ENCODE measurements at places on chromosomes 1 and 21. TPM values are rescaled to one million over a fixed set of nuclear protein-coding genes. Genes with fewer than 3 reads are reported as not detected.
A peak's percentile ranks its signal among the peaks of the same experiment; 100 is the strongest.

The FNDC5 gene
- total RNA-seq = not detected

The CD101 gene
- 3.0 TPM for total RNA-seq

The NPR1 gene
- 0.29 TPM for total RNA-seq

The SV2A gene
- 13.0 TPM for total RNA-seq

The SLC35E2B gene
- total RNA-seq = 43.1 TPM

The CYP4B1 gene
- not detected for total RNA-seq

The IPP gene
- 20.3 TPM for total RNA-seq

The CSMD2 gene
- not detected for total RNA-seq

The CACNA1E gene
- not detected for total RNA-seq

The KCNJ9 gene
- total RNA-seq = not detected

GRCh38 chr21:27595716-27596115, 628.8 kb upstream of the ADAMTS5 start:
- no peak overlapping the region for H3K27ac ChIP-seq
- H3K27me3 ChIP-seq = no peaks in the 10 kb centered on the region
- H3K4me3 ChIP-seq = no peak overlapping the region
- H3K36me3 ChIP-seq = no peaks in the 10 kb centered on the region

GRCh38 chr1:25917996-25918395, 11.8 kb upstream of the STMN1 start:
- DNase-seq = no peak
- no peaks in the 10 kb centered on the region for H3K36me3 ChIP-seq
- H3K4me3 ChIP-seq = peak overlapping the region; percentile 45
- no peaks in the 10 kb centered on the region for H3K27me3 ChIP-seq

DNA sequence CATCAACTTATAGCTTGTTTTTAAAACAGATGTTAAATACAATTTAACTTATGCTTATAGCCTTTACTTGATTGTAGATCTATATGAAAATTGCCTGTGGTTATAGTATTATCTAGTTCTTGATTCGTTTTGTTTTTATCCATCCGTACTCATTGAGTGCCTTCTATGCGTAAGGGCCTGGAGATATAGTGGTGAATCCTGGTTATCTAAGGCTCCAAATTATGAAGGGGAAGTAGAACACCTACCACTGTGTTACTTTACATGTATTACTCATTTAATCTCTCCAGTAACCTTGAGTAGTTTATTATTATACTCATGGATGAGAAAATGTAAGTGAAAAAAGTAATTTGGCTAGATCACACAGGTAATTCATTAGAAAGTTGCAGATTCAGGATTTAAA, 121.8 kb downstream of the OSBPL9 start:
- H3K27ac ChIP-seq = peak overlapping the region; percentile 83
- H3K27me3 ChIP-seq = no peaks in the 10 kb centered on the region
- DNase-seq = no peak
- peaks cover 61% of the 10 kb centered on the region for H3K4me1 ChIP-seq

DNA sequence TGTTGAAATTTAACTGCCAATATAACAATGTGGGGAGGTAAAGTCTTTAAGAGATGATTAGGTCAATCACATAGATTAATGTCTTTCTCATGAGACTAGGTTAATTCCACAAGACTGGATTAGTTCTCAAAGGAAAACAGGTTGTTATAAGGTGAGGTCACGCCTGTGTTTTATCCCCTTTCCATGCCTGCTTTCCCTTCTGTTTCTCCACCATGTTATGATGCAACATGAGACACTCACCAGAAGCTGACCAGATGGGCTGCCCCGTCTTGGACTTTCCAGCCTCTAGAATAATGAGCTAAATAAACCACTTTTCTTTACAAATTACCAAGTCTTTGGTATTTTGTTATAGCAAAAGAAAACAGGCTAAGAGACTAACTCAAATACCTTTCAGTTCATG, 70.8 kb downstream of the DDAH1 start:
- no peaks in the 10 kb centered on the region for H3K27me3 ChIP-seq
- no peak for DNase-seq
- H3K4me3 ChIP-seq = no peak overlapping the region
- no peaks in the 10 kb centered on the region for H3K36me3 ChIP-seq
- no peak overlapping the region for H3K27ac ChIP-seq

DNA sequence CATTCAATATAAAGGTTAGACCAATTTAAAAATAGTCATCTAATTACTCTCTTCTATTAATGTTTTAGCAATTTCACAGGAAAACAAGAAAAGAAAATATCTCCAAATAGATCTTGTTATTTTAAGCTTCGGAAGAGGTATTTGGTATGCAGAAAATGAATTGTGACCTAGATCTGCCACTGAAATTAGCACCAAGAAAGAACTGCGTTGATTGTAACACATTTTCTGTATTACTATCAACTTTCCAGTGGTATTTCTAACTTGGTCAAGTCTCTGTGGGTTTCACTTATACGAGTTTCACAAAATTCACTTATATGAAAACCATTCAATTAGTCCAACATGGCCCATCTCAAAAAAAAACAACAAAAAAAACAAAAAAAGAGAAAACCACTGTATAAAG, 11.8 kb downstream of the RSBN1 start:
- peaks cover 75% of the 10 kb centered on the region for H3K4me1 ChIP-seq
- no peak for DNase-seq
- peak overlapping the region; percentile 15 for H3K4me3 ChIP-seq
- H3K36me3 ChIP-seq = no peaks in the 10 kb centered on the region

DNA sequence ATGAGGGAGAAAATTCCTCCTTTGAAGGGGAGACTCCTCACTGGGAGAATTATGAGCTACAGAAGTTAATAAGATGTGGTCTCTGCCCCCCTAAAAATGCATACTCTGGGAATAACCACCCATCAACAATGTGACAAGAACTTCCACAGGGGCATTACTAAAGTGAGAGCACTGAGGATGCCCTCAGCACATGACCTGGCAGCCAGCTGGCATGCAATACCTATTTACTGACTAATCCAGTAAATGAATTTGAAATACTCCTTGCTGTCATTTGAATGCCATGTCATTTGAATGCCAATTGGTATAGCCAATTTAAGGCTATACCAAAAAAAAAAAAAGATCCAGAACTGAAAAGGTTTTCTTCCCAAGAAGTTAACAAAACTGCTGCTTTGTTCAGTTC, 30.8 kb downstream of the PLPP3 start:
- no peaks in the 10 kb centered on the region for H3K4me1 ChIP-seq
- no peak overlapping the region for H3K4me3 ChIP-seq
- H3K36me3 ChIP-seq = no peaks in the 10 kb centered on the region

DNA sequence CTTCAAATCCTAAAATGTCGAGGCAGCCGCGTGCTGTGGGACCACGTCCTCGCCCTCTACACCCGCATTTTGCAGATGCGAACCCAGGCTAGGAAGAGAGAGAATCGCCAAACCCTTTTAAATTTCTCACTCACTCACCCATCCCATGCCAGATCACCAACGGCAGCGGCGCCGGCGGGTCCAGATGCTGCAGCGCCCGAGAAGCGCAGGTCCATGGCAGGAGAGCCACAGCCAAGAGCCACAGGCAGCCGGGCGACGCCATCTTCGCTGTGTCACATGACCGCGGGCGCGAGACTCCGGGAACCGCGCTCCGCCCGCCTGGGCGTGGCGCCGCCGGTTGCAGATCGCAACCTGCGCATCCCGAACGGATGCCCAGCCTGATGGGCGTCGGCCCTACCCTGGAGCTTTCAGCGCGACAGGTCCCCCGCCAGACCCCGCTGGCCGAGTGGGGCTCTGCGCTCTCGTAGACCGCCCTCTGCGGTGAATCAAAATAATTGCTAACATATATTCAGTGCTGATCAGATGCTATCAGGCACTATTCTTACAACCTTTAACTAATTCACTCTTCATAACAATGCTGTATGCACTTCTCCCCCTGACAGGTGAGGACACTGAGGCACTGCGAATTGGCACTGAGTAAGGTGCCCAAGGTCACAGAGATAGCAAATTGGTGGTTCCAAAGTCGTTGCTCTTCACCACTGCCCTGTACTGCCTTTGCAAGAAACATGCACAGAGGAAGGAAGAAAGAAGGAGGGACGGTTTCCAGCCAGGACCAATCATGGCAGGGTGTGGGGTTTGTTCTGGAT, at the start of gene PPT1:
TSS of gene PPT1 (minus strand) at position 276 of the 806 bp plus-strand sequence. CDS start at position 262, 14 bp downstream.
- peaks cover 6% of the 10 kb centered on the region for H3K27me3 ChIP-seq
- DNase-seq = peak; percentile 85
- peak within 1 kb of the TSS; percentile 99 for H3K4me3 ChIP-seq
- H3K4me1 ChIP-seq = peaks cover 31% of the 10 kb centered on the region

- H3K27me3 ChIP-seq = no peaks in the 10 kb centered on the region
- no peaks in the 10 kb centered on the region for H3K4me1 ChIP-seq
- DNase-seq = no peak
- H3K4me3 ChIP-seq = no peak overlapping the region
- H3K36me3 ChIP-seq = no peaks in the 10 kb centered on the region
Measured at GRCh38 chr1:118110580-118110979, 74.4 kb downstream of the SPAG17 start.

GRCh38 chr1:38559446-38560165, 300.0 kb downstream of the RRAGC start:
- H3K4me1 ChIP-seq = peaks cover 79% of the 10 kb centered on the region
- DNase-seq = peak; percentile 90
- H3K27ac ChIP-seq = peak overlapping the region; percentile 81
- no peaks in the 10 kb centered on the region for H3K36me3 ChIP-seq
- peak overlapping the region; percentile 79 for H3K4me3 ChIP-seq

GRCh38 chr1:102550729-102551384, 554.1 kb upstream of the OLFM3 start:
- no peak overlapping the region for H3K27ac ChIP-seq
- H3K27me3 ChIP-seq = no peaks in the 10 kb centered on the region
- peak; percentile 3 for DNase-seq
- no peaks in the 10 kb centered on the region for H3K36me3 ChIP-seq
- H3K4me3 ChIP-seq = no peak overlapping the region
- no peaks in the 10 kb centered on the region for H3K4me1 ChIP-seq

DNA sequence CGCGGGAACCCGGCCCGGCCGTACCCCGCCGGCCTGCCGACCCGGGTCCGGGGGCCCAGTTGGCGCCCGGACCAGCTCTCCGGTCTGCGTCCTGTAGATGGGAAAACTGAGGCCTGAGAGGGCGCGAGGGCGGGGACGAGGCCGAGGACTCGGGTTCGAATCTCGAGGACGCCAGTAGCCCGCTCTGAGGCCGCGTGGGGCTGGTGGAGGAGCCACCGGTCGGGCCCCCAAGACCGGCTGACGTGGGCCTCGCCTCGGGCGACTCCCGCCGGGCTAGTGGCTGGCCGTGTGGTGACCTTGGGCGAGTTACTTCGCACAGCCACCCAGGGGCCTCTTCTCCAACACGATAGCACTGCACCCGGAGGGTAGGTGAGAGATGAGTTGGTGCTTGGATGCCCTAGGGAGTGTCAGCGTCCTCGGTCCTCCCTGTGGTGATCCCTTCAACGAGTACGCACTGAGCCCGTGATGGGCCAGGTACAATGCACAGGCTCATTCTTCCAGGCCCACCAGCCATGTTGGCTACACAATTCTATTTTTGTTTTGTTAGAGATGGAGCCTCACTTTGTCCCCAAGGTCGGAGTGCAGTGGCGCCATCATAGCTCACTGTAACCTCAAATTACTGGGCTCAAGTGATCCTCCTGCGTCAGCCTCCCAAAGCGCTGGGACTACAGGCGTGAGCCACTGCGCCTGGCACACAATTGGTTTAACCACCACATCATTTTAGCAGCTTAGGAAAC, 404 bp upstream of the SCMH1 start:
- no peaks in the 10 kb centered on the region for H3K36me3 ChIP-seq
- no peak overlapping the region for H3K27ac ChIP-seq
- peaks cover 5% of the 10 kb centered on the region for H3K27me3 ChIP-seq
- H3K4me3 ChIP-seq = peak overlapping the region; percentile 85
- peak; percentile 27 for DNase-seq

GRCh38 chr1:19254416-19254815, 2.8 kb downstream of the MRTO4 start:
- no peaks in the 10 kb centered on the region for H3K27me3 ChIP-seq
- H3K4me1 ChIP-seq = peaks cover 64% of the 10 kb centered on the region
- H3K4me3 ChIP-seq = no peak overlapping the region

GRCh38 chr1:7208647-7209180, 423.5 kb downstream of the CAMTA1 start:
- H3K4me3 ChIP-seq = no peak overlapping the region
- H3K4me1 ChIP-seq = no peaks in the 10 kb centered on the region
- no peaks in the 10 kb centered on the region for H3K36me3 ChIP-seq
- peaks cover 44% of the 10 kb centered on the region for H3K27me3 ChIP-seq

DNA sequence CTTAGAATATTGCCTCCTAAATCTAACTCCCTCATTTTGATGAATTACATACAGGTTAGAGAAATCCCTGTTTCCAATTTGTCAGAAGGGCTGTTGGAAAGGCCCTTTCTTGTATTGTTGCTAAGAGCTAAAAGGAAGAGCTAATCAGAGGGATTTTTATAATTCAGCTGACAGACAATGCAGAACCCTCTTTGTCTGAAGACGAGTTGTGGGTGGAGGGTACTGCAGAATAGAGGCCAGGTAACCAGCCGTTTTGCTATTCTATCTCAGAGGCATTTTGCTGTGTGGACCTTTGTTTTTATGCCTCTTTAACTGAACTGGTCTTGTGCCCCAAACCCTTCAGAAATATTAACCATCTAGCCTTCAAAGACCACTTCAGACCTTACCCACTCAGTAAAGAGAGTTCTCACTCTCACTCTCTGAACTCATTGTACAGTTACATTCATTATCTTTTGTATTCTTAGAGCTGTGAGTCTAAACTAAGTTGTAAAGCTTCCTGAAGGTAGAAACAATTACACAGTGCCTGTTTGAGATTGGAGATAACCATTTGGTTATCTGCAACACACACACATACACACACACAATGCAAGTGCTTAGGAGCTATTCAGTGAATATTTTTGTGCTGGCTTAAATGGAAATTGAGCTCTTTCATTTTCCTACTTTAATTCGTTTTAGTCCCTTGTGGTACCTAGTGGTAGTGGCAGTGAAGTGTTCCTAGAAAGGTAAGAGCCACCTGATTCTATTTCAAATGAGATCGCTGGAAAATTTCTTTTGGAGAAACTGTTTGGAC, 19.7 kb downstream of the KPNA6 start:
- no peaks in the 10 kb centered on the region for H3K27me3 ChIP-seq
- H3K36me3 ChIP-seq = peaks cover 10% of the 10 kb centered on the region
- DNase-seq = no peak
- peaks cover 35% of the 10 kb centered on the region for H3K4me1 ChIP-seq
- no peak overlapping the region for H3K4me3 ChIP-seq

DNA sequence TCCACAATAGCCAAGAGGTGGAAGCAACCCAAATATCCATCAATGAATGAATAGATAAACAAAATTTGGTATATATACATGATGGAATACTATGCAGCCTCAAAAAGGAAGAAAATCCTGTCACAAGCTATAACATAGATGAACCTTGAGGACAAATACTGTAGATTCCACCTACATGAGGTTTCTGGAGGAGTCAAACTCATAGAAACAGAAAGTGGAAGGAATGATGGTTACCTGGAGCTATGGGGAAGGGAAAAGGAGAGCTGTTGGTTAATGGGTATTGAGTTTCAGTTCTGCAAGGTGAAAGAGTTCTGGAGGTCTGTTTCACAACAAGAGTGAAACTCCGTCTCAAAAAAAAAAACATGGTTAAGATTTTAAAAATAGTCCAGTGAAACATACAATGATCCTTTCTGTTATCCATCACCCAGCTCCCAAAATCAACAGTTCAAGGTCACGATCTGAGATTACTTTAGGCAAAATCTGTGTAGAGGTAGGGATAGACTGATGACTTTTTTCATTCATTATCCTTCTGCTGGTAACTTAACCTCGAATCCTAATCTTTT, 80.8 kb upstream of the HNRNPU start:
- H3K4me3 ChIP-seq = no peak overlapping the region
- no peak for DNase-seq
- H3K4me1 ChIP-seq = no peaks in the 10 kb centered on the region
- no peaks in the 10 kb centered on the region for H3K27me3 ChIP-seq
- no peaks in the 10 kb centered on the region for H3K36me3 ChIP-seq
